ENCODE measurements at places on chromosomes 1 and 21.

GRCh38 chr1:63821091-63822005, 47.5 kb downstream of the ROR1 start:
- peak; percentile 74 for DNase-seq

DNA sequence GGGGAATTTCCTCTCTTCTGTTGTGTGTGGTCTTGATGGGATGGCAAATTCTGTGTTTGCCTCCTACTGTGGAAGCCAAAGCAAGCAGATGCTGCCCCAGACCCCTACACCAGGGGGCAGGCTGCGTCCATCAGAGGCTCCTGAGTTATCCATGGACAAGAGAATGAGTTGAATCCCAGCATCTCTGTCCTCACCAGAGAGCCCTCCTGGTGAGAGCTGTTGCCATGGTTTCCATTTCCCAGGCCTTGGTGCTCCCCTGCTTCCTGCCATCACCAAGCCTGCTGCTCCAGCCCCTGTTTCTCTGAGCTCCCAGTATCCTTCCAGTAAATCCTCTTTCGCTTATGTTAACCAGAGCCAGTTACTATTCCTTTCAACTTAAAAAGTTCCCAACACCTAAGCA, 20.4 kb upstream of the GNG12 start:
- peak; percentile 88 for DNase-seq

- DNase-seq, result peak; percentile 99
Observed at GRCh38 chr1:23562137-23562876, 3.0 kb upstream of the ID3 start.

- peak; percentile 75 for DNase-seq
Observed at GRCh38 chr1:79364896-79365295, 358.4 kb upstream of the ADGRL4 start.

DNA sequence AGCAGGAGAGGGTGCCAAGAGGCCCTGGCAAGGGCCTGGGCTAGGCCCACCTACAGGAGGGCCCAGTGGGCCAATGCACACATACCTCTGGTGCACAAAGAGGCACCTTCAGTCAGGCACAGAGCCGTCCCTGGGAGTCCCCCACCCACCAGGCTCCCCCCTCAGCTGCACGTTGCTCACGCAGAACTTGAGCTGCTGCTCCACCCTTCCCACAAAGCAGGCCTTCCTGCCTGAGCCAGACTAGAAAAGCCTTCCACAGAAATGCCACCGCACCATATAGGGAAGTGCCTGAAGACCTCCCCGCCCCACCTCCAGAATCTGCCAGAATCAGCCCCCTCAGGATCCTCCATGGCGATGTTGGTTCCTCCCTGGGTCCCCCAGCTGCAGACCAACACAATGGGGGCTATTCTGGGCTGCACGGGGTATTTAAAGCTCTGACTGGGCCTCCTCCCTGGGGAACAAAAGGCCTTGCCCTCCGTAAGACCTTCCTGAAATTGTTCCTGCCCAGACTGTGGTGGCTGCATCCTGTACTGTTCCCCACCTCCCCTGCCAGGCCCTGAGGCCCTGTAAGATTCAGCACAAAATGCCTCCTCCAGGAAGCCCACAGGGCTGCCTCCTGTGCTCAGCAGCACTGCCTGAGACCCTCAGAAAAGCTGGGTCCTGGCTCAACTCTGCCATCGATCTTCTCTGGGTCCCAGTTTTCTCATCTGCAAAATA, 27.2 kb downstream of the HSPG2 start:
- DNase-seq, result peak; percentile 86

DNA sequence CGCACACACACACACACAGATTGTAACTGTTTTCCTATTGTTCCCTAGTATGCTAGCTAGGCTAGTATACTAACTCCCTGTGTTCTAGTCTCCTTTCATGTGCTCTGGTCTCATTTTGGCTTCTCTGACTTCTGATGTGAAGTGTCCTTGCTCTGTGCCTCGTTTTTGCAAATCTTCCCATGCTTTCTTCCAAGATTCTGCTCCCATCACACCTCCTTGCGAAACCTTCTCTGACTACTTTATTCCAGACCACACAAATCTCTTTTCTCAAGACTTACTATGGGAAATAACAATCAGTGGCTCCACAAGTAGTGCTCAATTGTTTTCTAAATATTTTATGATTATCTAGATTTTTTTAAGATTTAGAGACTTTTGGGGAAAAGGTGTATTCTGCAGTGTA, 10.3 kb downstream of the PRRX1 start:
- peak; percentile 77 for DNase-seq

DNA sequence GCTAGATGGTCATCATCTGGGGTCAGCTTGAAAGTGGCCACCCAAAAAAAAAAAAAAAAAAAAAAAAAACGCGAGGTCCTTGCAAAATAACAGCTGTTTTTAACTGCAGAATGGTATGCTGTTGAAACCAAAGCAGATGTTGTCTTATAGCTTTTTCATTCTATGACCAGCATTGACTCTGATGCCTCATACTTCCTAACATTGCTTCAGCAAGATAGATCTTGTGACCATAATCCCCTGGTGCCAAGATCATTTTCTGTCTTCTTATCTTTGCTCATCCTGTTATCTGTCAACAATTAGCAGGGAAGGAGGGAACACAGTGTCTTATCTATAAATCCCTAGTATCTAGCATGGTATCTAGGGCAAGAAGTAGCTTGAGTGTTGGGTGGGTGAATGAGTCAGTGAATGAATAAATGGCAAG, 181.5 kb downstream of the PLPP3 start:
- no peak for DNase-seq

GRCh38 chr1:40029608-40030007, 10.9 kb upstream of the CAP1 start:
- no peak for DNase-seq

DNA sequence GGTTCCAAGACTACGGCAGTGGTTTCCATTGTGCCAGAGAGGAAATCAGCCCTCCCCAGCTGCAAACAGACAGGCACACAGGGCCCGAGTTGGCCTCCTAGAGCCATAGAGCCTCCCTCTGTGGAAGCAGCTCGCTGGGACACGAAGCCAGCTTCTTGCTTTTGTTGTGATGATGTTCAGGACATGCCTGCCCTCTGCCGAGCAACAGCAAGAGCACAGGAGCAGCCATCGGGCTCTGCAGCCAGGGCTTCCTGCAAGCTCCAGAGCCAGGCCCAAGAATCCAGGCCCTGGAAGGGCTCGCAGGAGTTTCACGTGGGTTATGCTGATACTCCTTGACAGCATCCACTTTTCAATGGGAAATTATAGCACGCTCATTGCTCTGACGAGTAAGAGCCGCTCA, 18.5 kb downstream of the NPHP4 start:
- no peak for DNase-seq

DNA sequence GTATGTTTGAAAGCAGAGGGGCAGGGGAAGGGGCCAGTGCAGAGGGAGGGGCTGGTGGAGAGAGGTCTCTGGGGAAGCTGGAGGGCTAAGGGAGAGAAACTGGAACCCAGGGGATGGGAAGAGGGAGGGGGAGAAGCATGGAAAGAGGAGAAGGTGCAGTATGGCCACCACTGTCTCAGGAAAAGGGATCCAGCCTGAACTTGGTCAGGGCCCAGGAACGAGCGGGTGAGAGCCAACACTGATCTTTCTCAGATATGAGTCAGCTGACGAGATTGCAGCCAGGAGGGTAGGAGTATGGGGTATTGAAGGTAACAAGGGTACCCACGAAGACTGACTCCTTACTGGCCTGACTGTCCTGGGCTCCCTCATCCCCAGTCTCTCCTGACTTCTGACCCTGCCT, 18.0 kb downstream of the TIE1 start:
- no peak for DNase-seq

DNA sequence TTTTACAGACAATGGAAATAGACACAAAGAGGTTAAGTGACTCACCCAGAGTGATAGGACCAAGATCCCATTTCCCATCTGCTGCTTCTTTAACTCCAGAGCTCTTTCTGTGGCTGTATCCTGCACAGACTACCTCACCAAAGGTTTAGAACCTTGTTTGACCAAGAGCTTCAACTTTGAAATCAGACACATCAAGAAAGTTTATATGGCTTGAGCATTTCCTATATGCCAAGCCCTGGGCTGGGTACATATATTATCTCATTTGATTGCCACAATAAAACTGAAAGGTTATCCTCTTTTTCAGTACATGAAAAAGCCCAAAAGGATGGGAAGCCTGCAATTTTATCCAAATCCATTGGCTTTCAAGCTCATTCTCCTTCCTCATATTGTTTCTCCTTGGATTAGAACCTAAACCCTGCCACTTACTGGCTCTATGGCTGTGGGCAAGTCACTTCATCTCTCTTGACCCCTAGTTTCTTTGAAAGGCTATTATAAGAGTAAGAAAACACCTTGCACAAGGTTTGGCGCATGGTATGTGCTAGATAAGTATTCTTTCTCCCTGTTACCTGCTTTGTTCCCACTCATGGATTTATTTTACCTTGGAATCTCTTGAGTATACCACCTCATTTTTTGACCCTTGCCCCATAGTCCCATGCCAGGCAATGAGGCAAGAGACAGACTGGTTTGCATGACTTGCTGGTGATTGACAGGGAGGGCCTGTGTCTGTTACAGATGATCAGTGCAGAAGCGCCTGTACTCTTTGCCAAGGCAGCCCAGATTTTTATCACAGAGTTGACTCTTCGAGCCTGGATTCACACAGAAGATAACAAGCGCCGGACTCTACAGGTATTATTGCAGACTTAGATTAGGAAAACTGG, 34.5 kb upstream of the KCNQ4 start:
- DNase-seq, result no peak

- no peak for DNase-seq
Observed at GRCh38 chr1:59552007-59552406, 255.1 kb downstream of the FGGY start.

DNA sequence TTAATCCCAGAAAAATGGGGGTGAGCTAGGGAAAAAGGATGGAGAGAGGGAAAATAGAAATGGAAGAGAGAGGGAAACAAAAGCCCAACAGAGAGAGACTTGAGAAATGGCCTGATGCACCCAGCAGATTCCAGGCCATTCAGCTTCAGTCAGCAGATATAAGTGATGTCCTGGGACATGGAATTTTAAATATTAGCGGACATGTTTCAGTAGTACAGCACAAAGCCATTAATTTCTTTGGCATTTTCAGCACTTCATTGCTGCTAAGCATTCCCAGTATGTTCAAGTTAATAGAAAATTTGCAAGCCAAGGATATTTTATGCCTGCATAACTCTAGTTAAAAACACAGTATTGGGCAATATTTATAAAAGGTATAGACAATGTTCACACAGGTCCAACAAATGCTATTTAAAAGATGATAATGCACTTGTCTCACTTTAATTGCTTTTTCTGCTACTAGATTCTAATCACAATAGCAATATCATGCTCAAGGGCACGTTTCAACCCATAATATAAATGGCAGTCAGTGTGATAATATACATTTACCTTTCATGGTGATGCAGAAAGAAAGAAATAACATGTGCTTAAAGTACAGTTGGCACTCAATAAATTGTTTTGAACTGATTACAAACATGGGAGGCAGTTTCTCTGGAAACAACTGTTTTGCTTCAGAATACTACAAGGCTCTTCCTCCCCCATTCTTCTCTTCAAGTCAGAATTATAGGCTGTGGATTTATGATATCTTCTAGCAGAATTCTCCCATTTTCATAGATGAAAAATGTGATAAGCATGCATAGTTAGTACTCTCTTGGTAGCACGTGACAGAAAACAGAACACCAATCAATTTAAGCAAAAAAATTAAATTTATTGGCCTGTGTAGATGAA, 108.1 kb upstream of the MAGI3 start:
- no peak for DNase-seq

DNA sequence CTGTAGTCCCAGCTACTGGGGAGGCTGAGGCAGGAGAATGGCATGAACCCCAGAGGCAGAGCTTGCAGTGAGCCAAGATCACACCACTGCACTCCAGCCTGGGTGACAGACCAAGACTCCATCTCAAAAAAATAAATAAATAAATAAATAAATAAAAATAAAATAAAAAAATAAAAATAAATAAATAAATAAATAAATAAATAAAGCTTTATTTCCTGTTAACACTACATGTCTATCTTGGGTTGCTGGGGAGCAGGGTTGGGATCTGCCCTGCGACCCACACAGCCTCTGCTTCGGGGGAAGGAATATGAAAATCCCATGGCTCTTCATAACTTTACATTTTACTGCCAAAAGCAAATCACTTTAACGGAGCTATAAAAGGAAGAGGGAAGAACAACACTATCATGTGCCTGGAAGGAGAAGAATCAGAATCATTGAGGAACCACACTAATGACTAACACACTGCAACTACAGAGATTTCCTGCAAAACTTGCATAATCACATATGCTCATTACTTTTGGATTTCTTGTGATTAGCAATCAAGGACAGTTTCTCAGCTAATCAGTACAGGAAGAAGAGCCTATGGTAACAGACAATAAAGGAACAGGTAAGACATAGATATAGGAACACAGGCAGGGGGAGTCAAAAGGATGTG, 72.8 kb upstream of the CD55 start:
- DNase-seq, result no peak

DNA sequence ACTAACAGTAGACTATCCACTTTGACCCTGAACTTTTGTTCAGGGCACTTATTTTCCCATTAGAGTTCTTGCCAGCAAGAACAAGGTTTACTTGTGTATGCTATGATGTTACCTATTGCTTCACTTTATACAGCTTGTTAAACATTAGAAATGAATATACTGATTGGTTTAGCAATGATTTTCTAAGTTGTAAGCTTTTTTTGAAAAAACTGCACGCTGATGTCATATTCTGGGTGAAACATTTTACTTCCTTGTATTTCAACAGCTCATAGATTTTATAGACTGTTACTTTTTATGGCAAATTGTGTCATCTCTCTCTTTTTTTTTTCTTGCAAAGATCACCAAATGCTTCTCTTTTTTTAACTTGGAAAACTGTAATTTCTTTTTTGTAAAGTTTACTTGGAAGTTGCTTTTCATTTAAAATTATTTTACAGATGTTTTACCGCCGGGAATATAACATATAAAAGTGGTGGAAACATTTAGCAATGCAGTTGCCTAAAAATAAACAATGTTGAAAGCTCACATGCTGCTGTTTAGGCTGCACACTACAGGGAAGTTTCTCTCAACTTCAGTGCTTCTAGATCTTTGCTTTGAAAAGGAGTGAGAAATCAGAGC, 215.3 kb upstream of the NFIA start:
- DNase-seq, result peak; percentile 16

All from fibroblast of skin of right biceps (primary cell).